ENCODE measurements at places on chromosomes 7 and 10.

GRCh38 chr10:10804998-10805740 lies 212.5 kb upstream of the CELF2 start:
- no peak for DNase-seq

GRCh38 chr7:138926241-138926612 lies 55.0 kb downstream of the KIAA1549 start:
- DNase-seq: no peak

DNA sequence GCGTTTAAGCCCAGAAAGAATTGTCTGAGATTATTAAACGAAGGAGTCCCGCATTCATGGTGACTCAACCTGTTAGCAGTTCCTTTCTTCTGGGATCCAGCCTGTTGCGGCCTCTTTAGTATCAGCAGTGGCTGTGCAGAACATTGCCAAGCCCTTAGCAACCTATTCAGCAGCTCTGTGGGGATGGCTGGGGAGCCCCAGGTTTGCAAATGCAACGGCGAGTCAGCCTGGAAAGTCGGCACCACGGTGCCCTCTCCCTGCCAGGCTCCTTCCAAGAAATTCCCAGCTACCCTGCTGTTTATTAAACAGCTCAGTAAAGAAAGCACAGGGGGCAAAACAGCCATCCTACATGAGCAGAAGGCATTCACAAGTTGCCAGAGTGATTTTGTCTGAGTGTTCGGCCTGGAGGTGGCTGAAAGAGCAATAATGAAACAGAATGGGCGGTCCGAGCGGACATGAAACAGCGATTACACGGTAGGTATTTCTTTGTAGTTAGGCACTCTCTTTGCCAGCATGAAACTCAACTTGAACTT lies 198.3 kb downstream of the BAMBI start:
- DNase-seq: no peak

DNA sequence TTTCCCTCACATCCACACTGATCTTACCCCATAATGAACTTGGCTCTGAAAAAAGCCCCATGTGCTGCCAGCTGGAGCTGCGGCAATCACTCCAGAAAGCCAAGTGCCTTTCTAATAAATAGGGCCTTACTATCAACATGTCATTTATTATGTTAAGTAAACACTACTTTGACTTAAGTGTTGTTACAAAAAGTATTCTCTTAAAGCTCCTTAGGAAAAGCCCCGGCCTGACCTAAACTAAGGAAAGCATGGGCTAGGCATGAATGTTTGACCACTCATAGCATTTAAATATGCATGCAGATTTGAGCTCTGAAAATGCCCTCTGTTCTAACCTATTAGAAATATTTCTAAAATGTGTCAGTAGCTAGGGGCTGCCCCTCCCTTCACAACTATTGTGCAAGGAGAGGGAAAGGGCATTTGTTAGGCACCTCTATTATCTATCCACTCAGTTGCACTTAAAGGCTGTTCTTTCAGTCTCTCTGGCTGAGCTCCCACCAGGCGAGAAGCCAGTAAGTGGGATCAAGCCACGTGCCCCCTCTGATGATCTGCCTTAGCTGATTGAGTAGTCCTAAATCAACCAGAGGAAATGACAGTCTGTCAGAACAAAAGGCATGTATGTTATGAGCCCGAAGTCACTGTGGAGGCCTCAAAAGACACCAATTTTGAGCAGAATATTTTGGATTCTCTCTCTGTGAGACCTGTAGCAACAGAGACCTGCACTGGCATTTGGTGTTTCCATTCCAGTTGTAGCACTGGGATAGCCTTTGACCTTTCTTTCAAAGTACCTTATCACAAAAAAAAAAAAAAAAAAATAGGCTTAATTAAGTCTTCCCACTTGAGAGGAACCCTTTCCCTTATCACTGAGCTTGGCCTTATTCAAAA lies 77.1 kb downstream of the ITGB8 start:
- DNase-seq: no peak

GRCh38 chr10:78298835-78299234 lies 265.2 kb downstream of the RPS24 start:
- no peak for DNase-seq

- DNase-seq: no peak
These were observed 92.2 kb downstream of the EGFR start for GRCh38 chr7:55110993-55111361.

GRCh38 chr10:124347956-124348355 lies 70.8 kb downstream of the OAT start:
- DNase-seq: no peak

DNA sequence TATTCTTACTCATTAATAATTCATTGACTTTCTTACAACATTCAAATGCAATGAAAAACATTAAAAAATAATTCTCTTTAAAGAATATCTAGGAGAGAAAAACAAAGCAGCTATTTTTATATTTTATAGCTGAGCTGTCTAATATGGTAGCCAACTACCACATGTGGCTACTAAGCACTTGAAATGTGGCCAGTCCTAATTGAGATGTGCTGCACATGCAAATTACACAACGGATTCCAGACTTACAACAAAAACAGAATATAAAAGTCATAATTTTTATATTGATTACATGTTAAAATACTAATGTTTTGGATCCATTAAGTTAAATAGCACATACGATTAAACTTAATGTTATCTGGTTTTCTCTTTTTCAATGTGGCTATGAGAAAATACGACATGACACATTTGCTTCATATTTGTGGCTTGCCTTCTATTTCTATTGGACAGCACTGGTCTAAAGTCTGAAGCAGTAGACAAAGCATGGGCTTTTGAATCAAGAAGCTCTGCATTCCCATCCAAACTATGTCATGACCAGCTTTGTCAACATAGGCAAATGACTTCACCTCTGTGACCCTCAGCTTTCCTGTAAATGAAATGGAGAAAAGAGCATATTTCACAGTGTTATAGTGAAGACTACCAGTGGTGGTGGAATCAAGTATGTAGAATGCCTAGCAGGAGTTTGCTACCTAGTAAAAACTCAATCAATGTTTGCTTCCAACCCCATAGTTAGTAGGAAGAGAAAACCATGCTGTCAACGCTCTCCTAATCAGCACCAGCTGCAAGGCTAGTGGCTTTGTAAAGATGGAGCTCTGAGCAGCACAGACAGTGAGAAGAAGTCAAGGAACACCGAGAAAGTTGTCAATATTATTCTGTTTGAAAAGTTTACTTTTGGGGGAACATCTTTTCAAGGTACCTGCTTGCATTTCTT lies 37.1 kb upstream of the GDF10 start:
- DNase-seq: peak; percentile 31

GRCh38 chr10:128729910-128730420 lies 603.7 kb upstream of the MKI67 start:
- DNase-seq: no peak

DNA sequence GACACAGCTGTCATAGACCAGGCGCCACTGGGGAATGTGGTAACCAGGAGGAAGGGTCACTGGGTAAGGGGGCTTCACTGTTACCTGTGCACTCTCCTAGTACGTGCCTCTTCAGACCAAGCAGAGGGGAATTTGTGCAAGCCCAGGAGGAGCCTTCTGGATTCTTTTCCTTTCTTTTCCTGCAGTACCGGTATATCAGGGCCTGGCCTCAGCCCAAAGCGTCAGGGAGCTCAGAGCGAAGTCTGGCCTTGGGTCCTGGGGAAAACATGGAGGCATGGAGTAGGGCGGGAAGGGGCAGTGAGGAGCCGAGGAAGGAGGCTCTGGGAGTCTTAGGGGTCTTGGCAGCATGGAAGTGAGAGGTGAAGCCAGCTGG lies 133.6 kb upstream of the GDF10 start:
- DNase-seq: no peak

- no peak for DNase-seq
These were observed 19.5 kb upstream of the MUC3A start for GRCh38 chr7:100929808-100930174.

GRCh38 chr10:76251841-76252671 lies 820.6 kb downstream of the LRMDA start:
- no peak for DNase-seq

DNA sequence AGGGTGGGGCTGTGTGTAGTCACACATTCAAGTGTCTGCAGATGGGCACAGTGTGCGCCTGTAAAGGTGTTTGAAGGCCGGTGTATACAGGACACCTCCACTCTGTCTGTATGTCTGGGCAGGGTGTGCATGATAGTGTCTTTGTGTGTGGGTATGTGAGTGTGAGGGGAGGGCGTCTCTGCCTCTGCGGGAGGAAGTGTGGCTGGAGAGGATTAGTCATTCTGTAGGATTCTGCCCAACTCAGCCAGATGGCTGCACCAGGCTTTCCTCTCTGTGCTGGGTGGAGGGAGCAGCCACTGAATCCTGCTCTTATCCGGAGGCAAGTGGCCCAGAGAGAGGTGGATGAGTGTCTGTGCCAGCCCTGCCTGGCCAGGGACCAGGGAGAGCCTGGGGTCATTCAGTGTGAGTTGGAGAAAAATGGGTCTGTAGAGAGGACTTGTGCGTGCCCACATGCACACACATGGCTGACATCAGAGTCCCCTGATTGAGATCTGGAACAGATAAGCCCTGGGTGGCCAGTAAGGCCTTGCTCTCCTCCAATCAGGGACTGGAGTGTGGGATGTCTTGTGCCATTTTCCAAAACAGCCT lies 1.7 kb downstream of the SFXN3 start:
- DNase-seq: no peak

DNA sequence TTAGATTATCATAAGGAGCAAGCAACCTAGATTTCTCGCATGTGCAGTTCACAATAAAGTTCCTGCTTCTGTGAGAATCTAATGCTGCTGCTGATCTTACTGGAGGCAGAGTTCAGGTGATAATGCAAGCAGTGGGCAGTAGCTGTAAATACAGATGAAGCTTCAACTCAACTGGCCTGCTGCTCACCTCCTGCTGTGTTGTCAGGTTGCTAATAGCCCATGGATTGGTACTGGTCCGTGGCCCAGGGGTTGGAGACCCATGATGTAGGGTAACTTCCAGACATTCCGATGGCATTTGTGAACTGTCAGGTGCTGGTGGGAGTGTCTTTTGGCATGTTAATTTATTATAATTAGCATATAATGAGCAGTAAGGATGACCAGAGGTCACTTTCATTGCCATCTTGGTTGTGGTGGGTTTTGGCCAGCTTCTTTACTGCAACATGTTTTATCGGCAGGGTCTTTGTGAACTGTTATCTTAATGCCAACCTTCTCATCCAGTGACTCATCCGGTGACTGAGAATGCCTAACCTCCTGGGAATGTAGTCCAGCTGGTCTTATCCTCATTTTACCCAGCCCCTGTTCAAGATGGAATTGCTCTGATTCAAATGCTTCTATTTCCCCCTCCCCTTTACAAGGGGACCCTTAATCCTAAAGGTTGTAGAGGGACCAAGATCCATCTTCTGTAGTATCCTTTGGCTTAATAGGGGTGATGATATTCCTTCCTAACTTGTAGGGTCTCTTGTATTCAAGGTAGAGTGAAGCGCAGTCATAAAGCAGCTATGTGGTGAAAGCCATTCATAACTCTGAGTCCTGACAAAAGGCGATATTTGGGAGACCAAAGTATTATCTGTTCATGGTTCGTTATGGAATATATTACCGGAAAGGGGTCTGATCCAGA lies 165.8 kb downstream of the CCSER2 start:
- no peak for DNase-seq

DNA sequence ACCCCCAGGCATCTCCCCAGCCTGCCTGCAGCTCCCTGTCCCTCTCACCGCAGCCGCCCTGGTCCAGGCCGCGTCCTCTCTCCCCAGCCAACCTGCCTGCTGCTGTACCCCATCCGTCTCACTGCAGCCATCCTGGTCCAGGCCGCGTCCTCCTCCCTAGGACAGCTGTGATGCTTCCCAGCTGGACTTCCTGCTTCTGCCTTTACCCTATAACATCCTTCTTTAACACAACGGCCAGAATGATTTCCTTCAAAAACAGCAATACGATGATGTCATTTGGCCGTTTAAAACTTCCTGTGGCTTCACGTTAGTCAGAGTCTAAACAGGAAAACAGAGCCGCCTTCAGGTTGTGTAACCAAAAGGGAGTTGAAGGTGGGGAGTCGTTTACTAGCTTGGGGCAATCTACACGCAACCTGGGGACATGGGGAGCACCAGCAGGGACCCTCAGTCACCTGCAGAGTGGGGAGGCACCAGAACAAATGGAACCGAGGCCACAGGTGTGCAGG lies 32.2 kb upstream of the ZFAND2A start:
- DNase-seq: no peak

DNA sequence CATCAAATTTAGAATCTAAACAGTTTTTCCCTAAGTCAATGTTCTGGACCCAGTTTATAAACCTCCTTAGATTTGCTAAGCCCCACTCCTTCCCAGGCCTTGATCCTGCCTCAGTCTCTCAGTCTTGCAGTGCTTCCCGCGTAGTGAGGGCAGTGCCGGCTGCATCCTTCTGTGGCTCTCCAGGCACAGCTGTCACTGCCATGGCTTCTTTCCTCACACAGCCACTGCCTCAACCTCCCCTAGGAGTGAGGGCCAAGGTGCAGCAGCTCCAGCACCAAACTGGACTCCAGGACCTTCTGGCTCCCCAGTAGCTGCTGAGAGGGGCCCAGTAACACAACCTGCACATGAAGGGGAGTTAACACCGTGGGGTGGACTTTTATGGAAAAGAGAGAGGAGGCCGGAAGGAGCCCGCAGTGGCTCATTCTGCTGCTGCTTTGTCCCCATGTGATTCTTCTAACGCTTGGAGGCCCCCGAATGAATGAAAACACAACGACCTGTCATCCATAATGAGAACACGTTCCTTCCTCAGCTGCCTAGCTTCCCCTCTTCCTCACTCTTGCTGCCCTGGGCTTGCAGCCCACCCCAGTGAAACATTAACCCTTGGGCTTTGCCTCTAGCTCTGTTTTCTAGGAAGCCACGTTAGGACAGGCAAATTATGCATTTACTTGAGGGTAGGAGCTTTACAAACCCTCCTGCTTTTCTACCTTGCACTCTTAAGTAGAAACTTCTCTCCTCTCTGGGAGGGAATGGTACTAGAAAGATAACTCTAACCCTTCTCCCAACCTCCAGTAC lies 16.0 kb upstream of the UBE2H start:
- DNase-seq: no peak

DNA sequence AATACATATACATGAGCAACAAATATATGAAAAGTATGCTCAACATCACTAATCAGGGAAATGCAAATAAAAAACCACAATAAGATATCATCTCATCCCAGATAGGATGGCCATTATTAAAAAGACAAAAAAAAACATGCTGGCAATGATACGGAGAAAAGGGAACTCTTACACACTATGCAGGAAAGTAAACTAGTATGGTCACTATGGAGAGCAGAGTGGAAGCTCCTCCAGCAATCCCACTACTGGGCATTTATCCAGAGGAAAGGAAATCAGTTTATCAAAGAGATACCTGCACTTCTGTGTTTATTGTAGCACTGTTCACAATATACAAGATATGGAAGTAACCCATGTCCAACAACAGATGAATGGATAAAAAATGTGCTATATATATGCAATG lies 217.5 kb downstream of the SDK1 start:
- DNase-seq: peak; percentile 68
